ENCODE measurements at places on chromosomes 5 and 9. TPM values are rescaled to one million over a fixed set of nuclear protein-coding genes. Genes with fewer than 3 reads are reported as not detected.

DNA sequence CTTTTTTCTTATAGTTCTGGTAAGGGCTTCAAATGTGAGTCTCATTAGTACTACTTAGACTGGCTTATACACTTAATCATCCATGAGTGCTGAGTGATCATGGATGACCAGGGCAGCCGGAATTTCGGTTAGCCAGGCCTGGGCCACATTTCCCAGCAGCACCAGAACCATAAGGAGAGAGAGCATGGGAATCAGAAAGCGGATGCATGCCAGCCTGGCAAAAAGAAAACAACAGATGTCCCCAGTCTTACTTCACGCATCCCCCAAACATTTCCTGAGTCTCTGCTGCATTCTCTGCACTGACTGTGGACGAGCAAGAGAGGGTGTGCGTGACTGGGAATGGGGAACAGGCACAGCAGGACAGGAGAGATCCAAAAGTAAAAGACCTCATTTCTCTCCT is 371.1 kb upstream of the ZNF608 start:
- no peaks in the 10 kb centered on the region for H3K36me3 ChIP-seq
- no peak overlapping the region for H3K27ac ChIP-seq
- no peak for DNase-seq

DNA sequence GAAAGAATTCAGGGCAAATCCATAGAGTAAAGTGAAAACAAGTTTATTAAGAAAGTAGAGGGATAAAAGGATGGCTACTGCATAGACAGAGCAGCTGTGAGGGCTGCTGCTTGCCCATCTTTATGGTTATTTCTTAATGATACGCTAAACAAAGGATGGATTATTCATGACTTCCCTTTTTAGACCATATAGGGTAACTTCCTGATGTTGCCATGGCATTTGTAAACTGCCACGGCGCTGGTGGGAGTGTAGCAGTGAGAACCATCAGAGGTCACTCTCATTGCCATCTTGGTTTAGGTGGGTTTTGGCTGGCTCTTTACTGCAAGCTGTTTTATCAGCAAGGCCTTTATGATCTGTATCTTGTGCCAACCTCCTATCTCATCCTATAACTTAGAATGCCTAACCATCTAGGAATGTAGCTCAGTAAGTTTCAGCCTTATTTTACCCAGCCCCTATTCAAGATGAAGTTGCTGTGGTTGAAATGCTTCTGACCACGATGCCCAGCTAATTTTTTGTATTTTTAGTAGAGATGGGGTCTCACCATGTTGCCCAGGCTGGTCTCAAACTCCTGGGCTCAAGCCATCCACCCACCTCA is 42.1 kb downstream of the RFK start:
- no peak for DNase-seq
- no peaks in the 10 kb centered on the region for H3K36me3 ChIP-seq
- H3K27ac ChIP-seq = no peak overlapping the region
- H3K27me3 ChIP-seq = peaks cover 2% of the 10 kb centered on the region
- no peaks in the 10 kb centered on the region for H3K4me1 ChIP-seq

DNA sequence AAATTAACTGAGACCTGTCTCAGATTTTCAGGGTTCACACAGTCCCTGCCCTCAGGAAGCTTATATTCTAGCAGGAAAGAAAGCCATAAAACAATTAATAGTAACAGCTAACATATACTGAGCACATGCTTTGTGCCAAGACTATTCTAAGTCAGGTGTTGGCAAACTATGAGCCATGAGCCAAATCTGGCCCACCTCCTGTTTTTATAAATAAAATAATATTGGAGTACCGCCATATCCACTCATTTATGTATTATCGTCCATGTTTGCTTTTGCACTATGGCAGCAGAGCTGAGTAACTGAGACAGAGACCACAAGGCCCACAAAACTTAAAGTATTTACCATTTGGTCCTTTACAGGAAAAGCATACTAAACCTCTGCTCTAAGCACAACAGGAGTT is 83.3 kb upstream of the TRIO start:
- H3K4me3 ChIP-seq = no peak overlapping the region
- no peaks in the 10 kb centered on the region for H3K36me3 ChIP-seq
- H3K4me1 ChIP-seq = no peaks in the 10 kb centered on the region
- no peak overlapping the region for H3K27ac ChIP-seq
- H3K27me3 ChIP-seq = peaks cover 3% of the 10 kb centered on the region

DNA sequence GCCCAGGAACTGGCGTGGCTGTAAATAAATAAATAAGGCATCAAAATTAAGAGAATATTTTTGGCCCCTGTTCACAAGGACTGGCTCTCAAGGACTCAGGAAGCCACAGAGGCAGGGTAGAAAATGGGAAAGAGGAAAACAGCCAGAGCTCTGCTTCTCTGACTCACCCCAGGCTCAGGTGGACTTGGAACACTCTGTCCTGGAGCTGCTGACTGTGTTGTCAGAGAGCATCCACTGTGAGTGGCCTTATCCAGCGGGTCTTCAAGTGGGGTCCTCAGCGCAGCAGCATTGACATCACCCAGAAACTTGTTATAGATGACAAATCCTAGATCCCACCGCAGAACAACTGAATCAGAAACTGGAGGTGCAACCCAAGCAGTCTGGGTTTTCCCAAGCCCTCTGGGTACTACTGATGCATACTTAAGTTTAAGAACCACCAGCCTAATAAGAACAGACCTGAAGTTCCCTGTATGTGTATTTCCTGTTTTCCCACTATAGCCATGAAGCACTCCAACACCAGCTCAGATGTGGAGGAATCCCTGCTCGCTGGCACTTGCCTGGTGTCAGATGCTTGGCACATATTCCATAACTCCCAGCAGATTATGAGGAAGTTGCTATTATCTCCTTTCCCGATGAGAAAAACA is 20.5 kb downstream of the ADRA1B start:
- H3K27ac ChIP-seq = no peak overlapping the region
- H3K4me3 ChIP-seq = no peak overlapping the region
- peaks cover 8% of the 10 kb centered on the region for H3K4me1 ChIP-seq
- H3K36me3 ChIP-seq = no peaks in the 10 kb centered on the region

- DNase-seq = no peak
- no peaks in the 10 kb centered on the region for H3K27me3 ChIP-seq
- H3K27ac ChIP-seq = no peak overlapping the region
- H3K36me3 ChIP-seq = no peaks in the 10 kb centered on the region
- H3K4me1 ChIP-seq = no peaks in the 10 kb centered on the region
- no peak overlapping the region for H3K4me3 ChIP-seq
Measured at GRCh38 chr5:161311146-161311708, 235.3 kb downstream of the GABRB2 start.

GRCh38 chr9:136868644-136869043 is 2.5 kb upstream of the EDF1 start:
- peak overlapping the region; percentile 67 for H3K4me3 ChIP-seq
- no peak for DNase-seq
- H3K4me1 ChIP-seq = peaks cover 8% of the 10 kb centered on the region

DNA sequence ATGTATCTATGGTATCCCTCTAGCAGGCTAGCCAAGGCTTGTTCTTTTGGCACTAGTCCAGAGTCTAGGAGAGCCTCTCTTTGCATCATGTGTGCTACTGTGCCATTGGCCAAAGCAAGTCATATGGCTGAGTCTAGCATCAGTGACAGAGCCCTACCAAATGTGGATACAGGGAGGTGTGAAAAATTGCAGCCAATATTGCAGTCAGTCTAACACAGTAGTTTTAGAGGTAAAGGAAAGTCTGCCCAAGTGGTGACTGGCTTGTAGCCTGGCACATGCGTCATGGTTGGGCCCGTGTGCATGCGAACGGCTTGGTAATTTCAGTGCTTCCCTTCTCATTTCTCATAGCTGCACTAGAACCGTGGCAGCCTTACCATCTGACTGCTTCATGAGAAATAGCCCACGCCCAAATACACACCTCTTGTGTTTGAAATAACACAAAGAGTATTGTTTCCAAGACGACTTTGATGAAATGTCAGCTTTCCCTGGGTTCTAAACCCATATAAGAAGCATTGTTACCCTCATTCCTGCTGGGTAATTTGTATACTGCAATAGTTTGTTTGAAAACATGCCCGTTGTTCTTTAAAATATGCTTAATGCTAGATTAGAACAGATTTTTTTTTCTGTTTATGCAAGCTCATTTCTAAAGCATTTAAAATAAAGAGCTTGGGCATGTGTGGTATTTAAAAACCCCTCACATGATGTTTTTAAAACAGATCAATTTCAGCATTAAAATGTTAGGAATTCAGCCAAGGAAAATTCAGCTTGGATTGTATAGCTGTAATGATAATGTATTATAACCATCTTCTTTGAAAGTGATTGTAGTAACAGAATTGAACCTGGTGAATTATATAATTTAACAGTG is 113.2 kb downstream of the TLE4 start:
- H3K4me3 ChIP-seq = no peak overlapping the region
- no peak for DNase-seq
- H3K27ac ChIP-seq = no peak overlapping the region
- H3K4me1 ChIP-seq = peaks cover 19% of the 10 kb centered on the region
- no peaks in the 10 kb centered on the region for H3K27me3 ChIP-seq

DNA sequence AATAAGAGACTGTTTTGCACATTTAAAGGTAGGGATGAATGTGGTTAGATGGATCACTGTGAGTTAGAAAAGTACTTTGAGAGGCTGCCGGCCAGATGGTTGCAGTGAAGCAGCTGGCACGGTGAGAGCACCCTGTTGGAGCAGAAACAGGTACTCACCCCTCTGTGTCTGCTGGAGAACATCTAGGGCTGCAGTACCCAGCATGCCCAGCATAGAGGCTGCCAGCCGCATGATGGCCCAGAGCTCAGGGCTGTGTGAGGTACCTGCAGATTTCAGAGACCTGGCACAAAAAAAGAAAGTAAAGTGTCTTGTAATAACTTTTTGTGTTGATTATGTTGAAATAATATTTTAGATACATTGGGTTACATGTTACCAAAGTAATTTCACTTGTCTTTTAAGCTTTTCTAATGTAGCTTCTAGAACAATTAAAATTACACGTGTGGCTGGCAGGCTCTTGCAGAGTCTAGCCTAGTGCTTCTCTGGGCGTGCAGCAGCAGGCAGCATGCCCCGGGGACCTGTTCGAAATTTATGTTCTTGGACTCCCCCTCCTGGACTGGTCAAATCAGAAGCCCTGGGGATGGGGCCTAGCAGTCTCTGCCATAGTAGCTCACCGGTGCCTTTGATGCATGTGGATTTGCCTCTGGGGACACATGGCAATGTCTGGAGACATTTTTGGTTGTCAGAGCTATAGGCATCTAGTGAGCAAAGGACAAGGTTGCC is 11.1 kb downstream of the WDR5 start:
- H3K27me3 ChIP-seq = no peaks in the 10 kb centered on the region
- peaks cover 42% of the 10 kb centered on the region for H3K36me3 ChIP-seq
- H3K4me3 ChIP-seq = no peak overlapping the region
- H3K27ac ChIP-seq = no peak overlapping the region

- peaks cover under 1% of the 10 kb centered on the region for H3K36me3 ChIP-seq
- no peak overlapping the region for H3K27ac ChIP-seq
- no peaks in the 10 kb centered on the region for H3K4me1 ChIP-seq
- no peak for DNase-seq
Measured at GRCh38 chr9:136494531-136495215, 11.8 kb upstream of the SEC16A start.

DNA sequence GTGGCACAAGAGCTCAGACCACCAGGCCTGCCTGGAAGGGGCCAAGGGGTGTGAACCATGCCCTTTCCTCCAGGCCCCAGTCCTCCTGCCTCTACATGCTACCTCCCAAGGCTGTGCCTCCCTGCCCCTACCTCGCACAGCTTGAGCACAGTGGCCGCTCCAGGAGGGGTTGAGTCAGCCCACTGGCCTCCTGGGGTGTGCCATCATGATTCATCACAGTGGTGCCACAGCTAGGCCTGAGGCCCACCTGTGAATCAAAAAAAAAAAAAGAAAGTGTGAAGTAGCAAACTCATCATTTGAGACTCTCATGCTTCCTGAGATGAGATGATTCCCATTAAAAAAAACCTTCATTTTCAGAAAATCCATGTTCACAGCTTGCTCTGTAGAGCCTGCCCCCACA is 240.5 kb downstream of the HSPA4 start:
- DNase-seq = no peak
- H3K36me3 ChIP-seq = no peaks in the 10 kb centered on the region
- H3K4me3 ChIP-seq = no peak overlapping the region
- no peak overlapping the region for H3K27ac ChIP-seq

GRCh38 chr9:92310562-92310961 is 14.6 kb downstream of the NOL8 start:
- peaks cover 33% of the 10 kb centered on the region for H3K4me1 ChIP-seq

GRCh38 chr5:107919969-107920368 is 249.2 kb upstream of the EFNA5 start:
- H3K4me1 ChIP-seq = peaks cover 48% of the 10 kb centered on the region
- H3K27ac ChIP-seq = peak overlapping the region; percentile 25
- DNase-seq = no peak
- H3K4me3 ChIP-seq = no peak overlapping the region
- H3K36me3 ChIP-seq = peaks cover 3% of the 10 kb centered on the region
- H3K27me3 ChIP-seq = no peaks in the 10 kb centered on the region

DNA sequence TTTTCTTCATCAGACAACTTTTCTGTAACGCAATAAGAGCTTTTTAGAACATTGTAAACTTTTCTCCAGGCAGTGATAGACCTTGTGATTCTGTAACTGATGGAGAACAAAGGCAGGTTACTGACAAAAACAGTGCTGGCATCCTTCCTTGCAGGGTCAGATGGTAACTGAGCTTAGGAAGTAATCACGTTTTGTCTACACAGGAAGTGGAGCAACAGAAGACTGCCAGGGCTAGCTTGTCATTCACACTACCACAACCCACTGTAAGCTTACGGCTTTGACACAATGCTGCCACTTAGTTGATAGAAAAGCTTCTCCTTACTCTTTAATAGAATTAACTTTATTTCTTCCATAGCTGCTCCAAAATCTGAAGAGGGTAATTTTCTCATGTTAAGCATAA is 46.8 kb downstream of the FBN2 start:
- H3K36me3 ChIP-seq = no peaks in the 10 kb centered on the region
- no peaks in the 10 kb centered on the region for H3K27me3 ChIP-seq
- DNase-seq = no peak

DNA sequence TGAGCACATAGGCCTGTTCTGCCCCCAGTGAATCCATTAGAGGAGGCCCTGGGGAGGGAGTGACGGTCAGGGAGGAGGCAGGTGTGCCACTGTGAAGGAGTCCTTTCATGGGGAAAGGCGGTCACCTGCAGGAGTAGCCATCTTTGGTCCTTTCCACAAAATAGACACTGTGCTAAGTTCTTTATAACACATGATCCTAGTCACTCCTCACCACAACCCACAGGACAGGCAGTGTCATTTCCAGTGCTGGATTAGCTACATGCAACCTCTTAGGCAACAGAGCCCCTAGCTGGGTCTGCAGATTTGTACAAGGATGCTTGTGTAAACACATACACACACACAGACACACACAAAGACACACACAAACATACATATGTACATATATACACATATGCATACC is 18.3 kb downstream of the DOCK2 start:
- H3K27me3 ChIP-seq = no peaks in the 10 kb centered on the region
- H3K27ac ChIP-seq = peak overlapping the region; percentile 87
- H3K4me1 ChIP-seq = peaks cover 90% of the 10 kb centered on the region
- peak overlapping the region; percentile 50 for H3K4me3 ChIP-seq
- DNase-seq = no peak
- peaks cover 62% of the 10 kb centered on the region for H3K36me3 ChIP-seq

- H3K36me3 ChIP-seq = peaks cover 13% of the 10 kb centered on the region
- no peak overlapping the region for H3K4me3 ChIP-seq
- no peaks in the 10 kb centered on the region for H3K27me3 ChIP-seq
- DNase-seq = no peak
- peaks cover 22% of the 10 kb centered on the region for H3K4me1 ChIP-seq
- H3K27ac ChIP-seq = no peak overlapping the region
Measured at GRCh38 chr5:171927345-171927941, 79.0 kb downstream of the FBXW11 start.

- no peak for DNase-seq
- H3K27ac ChIP-seq = no peak overlapping the region
- no peaks in the 10 kb centered on the region for H3K36me3 ChIP-seq
- no peak overlapping the region for H3K4me3 ChIP-seq
- no peaks in the 10 kb centered on the region for H3K27me3 ChIP-seq
Measured at GRCh38 chr9:95030920-95031642, 286.4 kb downstream of the FANCC start.

PCDHGA11 gene
- total RNA-seq = 0.24 TPM

WWC1 gene
- total RNA-seq = 0.70 TPM

DDX4 gene
- total RNA-seq = not detected
